ENCODE measurements at places on chromosomes 6 and 20.

DNA sequence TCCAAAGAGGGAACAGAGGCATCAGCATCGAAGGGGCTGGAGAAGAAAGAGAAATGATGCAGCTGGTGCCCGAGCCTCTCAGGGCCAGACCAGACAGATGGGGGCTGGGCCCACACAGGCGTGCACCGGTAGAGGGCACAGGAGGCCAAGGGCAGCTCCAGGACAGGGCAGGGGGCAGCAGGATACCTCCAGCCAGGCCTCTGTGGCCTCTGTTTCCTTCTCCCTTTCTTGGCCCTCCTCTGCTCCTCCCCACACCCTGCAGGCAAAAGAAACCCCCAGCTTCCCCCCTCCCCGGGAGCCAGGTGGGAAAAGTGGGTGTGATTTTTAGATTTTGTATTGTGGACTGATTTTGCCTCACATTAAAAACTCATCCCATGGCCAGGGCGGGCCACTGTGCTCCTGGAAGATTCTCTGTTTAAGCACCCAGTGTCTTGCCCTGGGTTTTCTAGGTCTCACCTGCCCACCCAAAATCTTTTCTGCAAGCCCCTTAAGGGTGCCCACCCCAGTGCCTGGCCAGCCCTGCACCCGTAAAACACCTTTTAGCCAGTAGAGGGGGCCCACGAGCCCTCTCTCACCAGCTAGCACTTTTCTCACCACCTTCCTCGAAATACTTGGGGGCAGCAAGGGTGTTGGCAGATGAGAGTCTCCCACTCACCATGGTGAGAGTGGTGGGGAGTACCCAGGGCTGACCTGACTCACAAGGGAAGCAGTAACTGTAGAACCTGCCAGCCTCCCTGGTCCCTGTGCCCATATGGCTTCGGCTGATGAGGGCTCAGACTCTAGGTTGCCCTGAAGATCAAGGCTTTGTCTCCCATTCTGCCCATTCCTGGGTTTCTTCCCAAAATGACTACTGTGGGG lies 35.7 kb upstream of the ID1 start:
- no peak for DNase-seq

DNA sequence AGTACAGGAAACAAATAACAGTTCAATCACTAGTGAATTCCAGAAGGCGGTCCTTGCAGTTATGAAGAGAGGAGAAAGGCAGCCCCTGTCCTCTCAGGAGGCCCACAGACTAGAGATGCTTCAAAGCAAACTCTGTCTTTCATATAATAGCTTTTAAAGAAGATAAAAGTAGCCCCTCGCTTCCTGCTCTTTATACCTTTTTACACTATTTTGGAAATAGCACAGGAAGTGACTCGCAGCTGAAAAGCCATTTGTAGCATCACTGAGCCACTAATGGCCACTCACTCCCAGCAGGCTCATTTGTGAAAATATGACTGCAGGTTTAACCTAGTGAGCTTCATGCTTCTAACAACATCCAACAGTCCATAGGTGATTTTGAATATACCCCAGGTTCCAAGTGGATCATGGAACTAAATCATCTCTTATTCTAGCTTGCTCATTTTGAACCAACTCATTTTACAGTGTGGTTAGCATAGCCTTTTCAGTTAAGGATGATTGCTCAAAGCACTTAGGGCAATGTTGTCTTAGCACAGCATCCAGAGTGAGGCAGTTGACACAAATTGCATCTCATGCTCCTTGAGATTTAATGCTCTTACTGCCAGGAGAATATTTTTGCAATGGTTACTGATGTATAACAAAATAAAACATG lies 136.0 kb upstream of the NRSN1 start:
- DNase-seq = no peak

GRCh38 chr6:13423252-13423651 lies 64.1 kb downstream of the GFOD1 start:
- DNase-seq = no peak

DNA sequence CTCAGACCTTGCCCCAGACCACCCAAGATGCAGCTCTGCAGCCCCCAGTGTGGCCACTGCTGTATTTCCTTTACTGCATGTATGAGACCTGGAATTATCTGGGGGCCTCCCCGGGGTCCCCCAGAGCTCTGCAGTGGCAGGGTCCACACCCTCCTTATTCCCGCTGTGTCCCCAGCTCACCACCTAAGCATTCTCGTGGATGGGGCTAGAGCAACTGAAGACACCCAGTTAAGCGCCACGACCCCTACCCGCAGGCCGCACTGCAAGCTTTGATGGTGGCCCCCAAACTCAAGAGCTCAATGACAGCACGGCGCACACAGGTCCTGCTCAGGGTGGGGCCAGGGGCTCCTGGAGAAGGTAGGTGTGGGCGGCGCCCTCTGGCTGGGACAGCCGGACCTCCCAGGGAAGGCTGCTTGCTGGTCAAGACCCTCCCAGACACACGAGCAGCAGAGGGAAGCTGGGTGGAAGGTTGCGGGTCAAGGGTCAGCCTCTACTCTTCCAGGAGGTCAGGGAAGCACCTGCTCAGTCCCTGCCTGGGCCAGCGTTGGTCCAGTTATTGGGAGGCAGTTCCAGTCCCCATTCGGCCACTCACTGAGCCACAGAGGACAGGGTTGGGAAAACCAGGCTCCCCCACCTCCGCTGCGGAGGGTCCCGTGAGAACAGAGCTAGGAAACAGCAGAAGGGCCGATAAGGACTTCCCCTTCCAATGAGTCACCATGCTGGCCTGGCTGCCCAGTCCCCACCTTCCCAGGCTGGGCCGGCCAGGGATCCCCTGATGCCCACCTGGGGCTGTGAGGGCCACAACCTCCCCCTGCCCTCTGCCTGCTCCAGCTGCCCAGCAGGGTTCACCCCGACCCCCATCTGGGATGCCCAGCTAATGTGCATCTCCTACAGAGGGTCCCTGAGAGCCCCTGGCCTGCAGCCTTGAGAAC lies 2.9 kb downstream of the LAMA5 start:
- no peak for DNase-seq

DNA sequence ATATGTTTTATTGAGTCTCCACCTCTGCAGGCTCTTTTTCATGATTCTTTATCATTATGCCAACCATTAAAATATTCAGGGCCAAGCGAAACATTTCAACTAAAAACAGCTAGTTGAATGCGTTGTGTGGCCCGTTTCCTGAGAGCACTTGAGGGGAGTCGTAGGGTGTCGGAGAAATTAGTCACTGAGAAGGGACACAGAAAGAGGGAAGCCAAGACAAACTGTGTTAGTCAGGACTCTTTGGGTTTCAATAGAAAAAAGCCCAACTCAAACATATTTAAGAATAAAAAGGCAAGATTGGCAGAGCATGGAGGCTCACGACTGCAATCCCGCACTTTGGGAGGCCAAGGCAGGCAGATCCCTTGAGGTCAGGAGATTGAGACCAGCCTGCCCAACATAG lies 58.9 kb downstream of the MAFB start:
- no peak for DNase-seq

DNA sequence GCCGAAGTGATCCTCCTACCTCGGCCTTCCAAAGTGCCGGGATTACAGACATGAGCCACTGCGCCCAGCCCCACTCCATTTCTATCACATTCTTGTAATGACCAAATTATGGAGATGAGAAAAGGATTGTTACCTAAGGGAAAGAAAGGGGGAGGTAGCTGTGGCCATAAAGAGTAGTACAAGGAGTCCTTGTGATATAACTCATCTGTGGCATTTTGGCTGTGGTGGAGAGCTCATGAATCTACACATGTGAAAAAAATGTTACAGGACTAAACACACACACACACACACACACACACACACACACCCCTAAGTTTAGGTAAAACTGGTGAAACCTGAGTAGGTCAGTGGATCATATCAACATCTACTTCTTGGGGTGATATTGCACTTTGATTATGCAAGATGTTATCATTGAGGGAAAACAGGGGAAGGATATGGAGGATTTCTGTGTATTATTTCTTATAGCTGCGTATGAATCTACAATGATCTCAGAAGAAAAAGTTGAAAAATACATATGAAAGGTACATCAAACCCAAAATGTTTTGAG lies 251.5 kb downstream of the TSHZ2 start:
- DNase-seq = no peak

DNA sequence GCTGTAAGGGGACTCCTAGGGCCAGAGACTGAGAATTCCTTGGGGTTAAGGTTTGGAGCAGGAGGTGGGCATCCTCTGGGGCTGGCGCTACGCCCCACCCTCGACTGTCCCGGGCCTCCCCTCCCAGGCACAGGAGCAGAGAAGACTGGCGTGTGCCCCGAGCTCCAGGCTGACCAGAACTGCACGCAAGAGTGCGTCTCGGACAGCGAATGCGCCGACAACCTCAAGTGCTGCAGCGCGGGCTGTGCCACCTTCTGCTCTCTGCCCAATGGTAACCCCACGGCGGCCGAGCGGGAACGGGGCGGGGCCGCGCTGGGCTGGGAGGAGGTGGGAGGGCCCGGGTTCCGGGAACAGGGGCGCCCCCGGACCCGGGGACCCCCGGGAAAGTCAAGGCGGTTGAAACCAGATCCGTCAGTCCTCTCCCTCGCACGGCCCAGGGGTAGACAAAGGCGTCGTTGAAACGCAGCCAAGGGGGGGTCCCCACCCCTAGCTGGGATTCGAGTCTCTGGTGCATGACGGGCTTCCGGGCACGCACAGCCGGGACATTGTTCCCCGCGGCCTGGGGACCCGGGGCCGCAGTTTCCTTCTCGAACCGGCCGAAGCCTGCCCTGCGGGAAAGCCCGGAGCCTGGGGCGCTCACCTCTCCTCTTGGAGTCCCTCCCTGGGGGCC lies 844 bp downstream of the WFDC2 start:
- DNase-seq = no peak

GRCh38 chr6:39080246-39080875 lies 31.8 kb downstream of the GLP1R start:
- DNase-seq = no peak

DNA sequence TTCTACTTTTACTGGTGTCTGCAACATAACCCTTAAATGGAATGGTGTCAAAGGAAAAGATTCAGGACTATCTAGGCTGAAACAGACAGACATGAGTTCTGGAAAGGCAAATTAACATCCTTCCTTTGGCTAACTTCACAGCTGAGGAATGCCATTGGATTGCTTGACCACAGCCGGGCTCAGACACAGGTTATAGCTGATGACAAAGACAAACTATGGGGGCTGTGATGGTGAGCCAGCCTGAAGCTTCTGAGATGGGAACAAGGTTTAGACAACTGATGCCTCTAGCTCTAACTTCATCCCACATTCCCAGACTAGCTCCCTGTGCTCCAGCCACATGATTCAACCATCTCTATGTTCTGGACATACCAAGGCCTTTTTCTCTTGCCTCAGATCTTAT lies 15.3 kb downstream of the POLR1C start:
- no peak for DNase-seq

GRCh38 chr6:92147246-92147645 lies 1272.1 kb downstream of the EPHA7 start:
- DNase-seq = no peak

GRCh38 chr6:29624520-29624961 lies 8.4 kb downstream of the GABBR1 start:
- no peak for DNase-seq

DNA sequence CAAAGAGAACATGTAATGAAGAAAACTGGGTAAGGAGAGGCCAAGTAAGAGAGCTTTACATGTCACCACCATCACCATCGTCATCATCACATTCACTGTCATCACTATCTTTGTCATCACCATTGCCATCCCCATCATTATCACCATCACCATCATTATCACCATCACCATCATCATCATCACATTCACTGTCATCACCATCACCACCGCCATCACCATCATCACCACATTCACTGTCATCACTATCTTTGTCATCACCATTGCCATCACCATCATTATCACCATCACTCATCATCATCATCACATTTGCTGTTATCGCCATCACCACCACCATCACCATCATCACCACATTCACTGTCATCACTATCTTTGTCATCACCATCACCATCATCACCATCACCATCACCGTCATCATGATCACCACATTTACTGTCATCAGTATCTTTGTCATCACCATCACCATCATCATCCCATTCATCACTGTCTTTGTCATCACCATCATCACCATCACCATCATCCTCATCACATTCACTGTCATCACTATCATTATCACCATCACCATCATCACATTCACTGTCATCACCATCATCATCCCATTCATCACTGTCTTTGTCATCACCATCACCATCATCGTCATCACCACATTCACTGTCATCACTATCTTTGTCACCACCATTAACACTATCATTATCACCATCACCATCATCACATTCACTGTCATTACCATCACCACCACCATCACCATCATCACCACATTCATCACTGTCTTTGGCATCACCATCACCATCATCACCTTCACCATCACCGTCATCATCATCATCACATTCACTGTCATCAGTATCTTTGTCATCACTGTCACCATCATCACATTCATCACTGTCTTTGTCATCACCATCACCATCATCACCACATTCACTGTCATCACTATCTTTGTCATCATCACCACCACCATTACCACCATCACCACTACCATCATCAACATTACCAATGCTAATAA lies 172.3 kb downstream of the ERMARD start:
- no peak for DNase-seq

DNA sequence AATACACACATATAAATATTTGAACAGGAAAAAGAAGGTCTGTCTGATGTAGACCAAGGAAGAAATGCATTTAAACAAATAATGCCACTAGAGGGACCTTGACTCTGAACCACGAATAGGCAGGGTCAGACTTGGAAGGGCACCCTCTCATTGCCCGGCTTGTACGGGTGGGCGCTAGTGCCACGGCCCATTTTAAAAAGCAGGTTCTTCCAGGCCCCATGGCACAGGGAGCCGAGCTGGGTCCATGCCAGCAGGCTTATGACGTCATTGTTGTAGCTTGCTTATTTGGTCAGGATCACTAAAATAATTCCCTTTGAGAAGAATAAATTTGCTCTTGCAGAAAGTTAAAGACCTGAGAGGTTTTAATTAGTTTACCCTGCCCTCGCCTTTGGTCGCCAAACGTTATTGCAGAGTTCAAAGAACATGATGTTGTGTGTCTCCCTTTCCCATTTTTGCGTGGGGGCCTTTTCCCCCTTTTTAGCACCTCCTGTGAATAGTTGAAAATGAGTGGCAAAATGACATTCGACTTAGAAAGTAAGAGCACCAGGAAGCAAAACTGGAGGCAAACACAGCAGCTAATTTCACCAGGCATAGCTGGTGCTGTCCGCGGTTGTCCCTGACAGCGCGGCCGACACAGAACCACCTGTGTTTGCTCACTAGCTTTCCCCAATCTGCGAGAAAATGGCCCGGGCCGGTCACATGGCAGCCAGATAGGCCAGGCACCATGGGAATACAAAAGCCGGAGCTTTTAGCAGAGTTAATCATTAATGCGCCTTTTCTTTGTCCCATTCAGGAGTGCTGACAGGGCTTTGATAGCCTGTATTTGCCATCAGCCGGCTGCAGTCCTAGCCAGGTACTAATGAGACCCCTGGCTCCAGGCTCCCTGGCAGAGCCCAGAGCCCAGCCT lies 93.8 kb downstream of the FOXA2 start:
- DNase-seq = no peak

GRCh38 chr6:130065609-130066156 lies 47.3 kb downstream of the L3MBTL3 start:
- no peak for DNase-seq

GRCh38 chr20:60292001-60292520 lies 333.8 kb downstream of the CDH26 start:
- DNase-seq = no peak

- DNase-seq = no peak
Measured at GRCh38 chr20:48816282-48817205, 11.3 kb downstream of the PREX1 start.
